ENCODE measurements at places on chromosomes 6 and 20.

DNA sequence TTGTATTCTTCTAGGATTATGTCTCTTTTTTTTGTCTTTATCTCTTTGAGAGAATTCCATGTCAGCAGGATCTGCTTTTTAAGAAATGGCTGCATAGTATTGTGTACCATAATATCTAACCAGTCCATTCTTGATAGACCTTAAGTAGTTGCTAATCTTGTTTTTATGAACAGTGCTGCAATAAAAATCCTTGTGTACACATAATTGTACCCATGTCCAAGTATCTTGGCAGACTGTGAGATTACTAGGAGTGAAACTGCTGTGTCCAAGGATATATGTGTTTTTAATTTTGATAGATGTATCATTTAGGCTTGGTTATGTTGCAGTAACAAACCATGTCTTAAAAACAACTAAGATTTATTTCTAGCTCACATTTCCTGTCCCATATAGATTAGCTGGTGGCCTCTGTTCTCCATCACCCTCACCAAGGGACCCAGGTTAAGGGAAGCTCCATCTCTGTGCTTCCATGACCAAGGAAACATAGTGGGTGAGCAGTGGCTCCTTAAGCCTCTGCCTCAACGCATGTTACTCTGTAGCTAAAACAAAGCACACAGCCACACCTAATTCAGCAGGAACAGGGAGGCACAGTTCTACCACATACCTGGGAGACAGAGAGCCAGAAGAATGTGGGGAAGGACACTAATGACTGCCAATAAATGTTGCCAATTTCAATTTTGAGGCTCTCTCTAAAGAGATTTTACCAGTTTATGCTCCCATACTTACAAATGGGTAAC, 12.1 kb upstream of the SUMO4 start:
- no peak for DNase-seq

GRCh38 chr6:106579281-106579680, 50.0 kb downstream of the RTN4IP1 start:
- DNase-seq = no peak

DNA sequence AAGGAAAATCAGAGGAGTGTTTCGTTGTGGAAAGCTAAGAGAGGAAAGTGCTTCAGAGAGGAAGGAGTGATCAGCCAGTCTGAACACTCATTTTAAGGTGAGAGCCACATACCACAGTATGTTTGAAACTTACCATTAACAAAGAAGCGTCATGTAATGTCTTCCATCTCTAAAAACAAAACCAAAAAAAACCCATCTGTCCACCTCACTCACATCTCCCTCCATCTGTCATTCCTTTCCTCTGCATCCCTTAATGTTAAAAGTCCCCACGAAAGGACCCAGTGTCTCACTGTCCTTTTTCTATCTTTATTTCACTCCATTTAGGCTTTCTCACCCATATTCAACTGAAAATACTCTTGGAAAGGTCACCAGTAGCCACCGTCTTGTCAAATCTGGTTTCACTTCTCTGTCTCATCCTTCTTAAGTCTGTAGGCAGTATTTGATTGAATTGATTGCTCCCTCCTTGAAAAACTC, 59.4 kb upstream of the GNRH2 start:
- DNase-seq = no peak

GRCh38 chr20:51236421-51236820, 213.5 kb upstream of the KCNG1 start:
- no peak for DNase-seq

DNA sequence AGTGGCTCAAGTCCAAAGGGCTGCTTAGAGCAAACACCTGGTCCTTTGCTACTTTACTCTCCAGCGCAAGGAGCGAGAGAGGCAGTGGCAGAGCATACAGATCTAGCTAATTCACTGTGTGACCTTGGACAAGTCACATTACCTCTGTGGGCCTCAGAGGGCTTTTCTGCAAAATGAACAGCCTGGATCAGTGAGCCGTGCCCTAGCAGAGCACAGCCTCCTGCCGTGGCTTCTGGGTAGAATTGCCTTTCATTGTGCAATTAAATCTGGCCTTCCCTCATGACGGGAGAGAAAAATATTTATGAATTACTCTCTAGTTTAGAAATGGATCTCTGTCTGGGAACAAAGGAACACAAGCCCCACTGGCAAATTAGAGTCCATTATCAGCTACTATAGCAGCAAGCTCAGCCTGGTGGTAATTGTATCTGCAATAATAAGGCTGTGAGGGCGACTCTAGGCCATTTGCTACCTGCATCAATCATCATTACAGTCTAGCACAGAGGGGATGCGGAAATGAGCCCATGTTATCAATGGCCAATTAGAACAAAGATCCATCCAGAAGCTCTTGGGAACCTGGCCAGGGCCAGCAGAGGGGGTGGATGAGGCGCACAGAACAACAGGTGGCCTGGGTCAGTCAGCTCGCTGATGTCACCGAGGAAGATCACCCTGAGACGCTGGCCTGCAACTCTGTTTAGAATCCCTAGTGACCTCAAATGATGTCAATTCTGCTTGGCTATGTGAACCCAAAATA, 114.2 kb upstream of the LY86 start:
- DNase-seq = no peak

- DNase-seq = no peak
Measured at GRCh38 chr6:18317850-18318249, 53.5 kb upstream of the DEK start.

GRCh38 chr6:7978736-7979135, 68.1 kb upstream of the TXNDC5 start:
- DNase-seq = peak; percentile 64

GRCh38 chr6:89840538-89840937, 10.9 kb downstream of the CASP8AP2 start:
- DNase-seq = no peak

DNA sequence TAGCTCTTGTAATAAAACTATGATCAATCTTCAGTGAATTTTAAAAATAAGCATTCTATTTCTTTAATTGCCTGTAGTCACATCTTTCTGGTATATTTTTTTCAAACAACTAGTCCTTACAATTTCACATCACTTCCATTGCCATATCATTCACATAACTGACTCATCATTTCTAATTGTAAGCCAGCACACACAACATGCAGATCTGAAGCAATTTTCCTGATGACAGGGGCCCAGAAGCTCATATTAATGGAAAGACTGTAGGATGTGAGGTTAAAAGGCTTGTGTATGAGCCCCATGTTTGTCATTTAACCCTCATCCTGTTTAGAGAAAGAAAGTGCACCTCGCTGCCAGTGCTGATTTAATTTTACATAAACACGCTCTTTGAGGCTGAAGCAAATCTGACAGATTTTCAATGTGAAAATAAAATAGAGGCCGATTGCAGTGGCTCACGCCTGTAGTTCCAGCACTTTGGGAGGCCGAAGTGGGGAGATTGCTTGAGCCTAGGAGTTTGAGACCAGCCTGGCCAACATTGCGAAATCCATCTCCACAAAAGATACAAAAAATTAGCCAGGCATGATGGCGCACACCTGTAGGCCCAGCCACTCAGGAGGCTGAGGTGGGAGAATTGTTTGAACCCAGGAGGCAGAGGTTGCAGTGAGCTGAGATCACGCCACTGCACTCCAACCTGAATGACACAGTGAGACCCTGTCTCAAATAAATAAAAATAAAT, 40.1 kb upstream of the LTV1 start:
- DNase-seq = no peak

DNA sequence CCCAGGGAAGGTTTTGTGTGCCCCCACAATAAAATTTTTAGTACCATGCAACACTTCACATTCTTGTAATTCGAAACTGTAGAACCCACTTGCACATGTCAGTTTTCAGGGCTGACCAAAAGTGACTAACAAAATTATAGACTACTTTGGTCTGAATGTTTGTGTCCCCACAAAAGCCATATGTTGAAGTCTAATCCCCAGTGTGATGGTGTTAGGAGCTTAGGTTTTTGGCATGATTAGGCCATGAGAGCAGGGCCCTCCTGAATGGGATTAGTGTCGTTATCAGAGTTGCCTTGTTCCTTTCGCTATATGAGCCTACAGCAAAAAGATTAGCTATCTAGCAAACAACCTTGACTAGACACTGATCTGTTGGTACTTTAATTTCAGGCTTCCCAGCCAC, 49.0 kb upstream of the TENT5A start:
- no peak for DNase-seq

- no peak for DNase-seq
Measured at GRCh38 chr20:682123-682522, 6.5 kb upstream of the SCRT2 start.

GRCh38 chr6:13760307-13761304, 49.0 kb upstream of the RANBP9 start:
- DNase-seq = no peak

GRCh38 chr20:35739294-35740163, 2.5 kb downstream of the RBM39 start:
- no peak for DNase-seq

DNA sequence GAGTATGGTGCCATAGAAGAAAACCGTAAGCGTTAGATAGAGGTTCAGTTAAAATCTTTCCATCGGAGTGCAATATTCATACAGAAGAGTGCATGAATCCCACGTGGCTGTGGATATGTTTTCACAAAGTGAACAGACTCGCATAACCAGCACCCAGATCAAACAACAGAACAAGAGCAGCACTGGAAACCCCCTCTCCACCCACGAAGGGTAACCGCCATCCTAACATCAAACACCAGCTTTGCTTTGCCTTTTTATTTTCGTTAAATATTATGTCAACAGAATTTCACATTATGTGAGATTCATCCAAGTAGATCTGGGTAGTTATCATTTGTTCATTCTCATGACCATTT, 4.7 kb downstream of the GTSF1L start:
- no peak for DNase-seq

GRCh38 chr6:118708055-118708454, 56.7 kb upstream of the CEP85L start:
- no peak for DNase-seq

DNA sequence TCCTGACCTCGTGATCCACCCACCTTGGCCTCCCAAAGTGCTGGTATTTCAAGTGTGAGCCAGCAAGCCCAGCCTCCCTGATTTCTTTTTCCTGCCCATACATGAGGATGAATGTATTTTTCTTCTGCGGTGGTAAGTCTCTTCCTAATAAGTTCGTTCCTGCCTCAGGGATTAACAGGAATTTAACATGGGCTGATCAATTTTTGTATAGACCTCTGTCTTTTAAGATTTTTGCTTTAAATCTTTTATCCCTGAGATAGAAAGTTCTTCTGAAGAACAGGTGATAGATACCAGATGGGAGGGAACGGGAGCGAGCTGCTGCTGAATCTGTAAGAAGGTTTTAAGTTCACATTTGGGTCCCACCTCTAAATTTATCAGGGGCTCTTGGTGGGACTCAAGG, 7.0 kb upstream of the ZNFX1 start:
- DNase-seq = no peak

GRCh38 chr20:40009542-40009941, 679.5 kb downstream of the MAFB start:
- DNase-seq = no peak

DNA sequence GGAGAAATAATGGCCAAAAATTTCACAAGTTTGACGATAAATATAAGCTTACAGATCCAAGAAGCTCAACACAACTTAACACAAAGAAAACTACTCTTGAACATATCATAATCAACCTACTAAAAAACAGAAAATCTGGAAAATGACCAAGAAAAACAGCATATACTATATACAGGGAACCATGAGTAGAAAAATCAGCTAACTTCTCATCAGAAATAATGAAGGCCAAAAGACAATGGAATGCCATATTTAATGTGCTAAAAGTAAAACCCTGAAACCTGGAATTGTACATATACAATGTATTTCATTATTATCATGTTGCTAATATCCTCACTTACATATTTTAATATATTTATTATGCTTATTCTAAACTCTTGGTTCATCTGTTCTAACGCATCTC, 25.3 kb downstream of the MAPK13 start:
- no peak for DNase-seq

DNA sequence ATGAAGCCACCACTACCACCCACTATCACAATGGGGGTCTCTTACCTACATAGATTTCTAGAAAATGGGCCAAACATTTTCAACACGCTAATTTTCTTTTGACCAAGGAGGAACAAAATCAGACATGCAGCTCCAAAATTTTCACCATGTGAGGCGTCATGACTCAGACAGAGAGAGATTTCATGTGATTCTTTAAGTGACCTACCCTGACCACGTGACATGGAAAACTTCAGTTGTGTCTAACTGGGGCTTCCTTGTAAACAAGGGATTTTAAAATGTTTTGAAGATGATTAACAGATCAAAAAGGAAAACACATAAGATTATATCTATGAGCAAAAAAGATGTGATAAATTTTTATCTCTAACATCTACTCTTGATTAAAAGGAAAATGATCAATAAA, 199.2 kb downstream of the TBXT start:
- DNase-seq = no peak

DNA sequence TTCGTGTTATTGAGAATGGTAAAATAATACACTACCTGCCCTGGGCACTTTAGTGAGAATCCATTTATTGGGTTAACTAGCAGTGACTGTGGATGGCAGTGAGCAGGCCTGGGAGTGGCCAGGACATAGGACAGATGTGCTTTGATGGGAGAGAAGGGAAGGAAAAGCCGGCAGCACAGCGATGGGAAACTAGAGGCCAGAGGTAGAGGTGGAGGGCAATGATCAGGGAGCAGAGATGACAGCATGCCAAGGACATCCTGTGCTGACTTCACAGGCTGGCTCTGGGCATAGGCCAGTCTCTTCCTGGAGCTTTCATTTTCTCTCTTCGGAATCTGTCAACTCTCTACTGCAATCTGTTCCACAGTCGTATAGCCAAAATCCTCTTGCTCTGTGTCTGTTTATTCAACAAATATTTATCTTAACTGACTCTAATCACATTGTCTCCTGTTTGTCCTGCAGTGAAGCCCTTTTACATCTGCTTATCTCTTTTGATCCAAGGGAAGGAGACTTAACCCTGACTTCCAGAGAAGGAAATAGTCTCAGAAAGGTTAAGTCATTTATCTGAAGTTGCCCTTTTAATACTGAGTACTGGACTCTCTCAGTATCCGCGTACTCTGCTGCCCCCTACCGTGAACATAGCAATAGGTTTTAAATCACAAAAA, 18.4 kb upstream of the MMP24 start:
- DNase-seq = peak; percentile 56
